ENCODE measurements at places on chromosomes 3 and 15.

DNA sequence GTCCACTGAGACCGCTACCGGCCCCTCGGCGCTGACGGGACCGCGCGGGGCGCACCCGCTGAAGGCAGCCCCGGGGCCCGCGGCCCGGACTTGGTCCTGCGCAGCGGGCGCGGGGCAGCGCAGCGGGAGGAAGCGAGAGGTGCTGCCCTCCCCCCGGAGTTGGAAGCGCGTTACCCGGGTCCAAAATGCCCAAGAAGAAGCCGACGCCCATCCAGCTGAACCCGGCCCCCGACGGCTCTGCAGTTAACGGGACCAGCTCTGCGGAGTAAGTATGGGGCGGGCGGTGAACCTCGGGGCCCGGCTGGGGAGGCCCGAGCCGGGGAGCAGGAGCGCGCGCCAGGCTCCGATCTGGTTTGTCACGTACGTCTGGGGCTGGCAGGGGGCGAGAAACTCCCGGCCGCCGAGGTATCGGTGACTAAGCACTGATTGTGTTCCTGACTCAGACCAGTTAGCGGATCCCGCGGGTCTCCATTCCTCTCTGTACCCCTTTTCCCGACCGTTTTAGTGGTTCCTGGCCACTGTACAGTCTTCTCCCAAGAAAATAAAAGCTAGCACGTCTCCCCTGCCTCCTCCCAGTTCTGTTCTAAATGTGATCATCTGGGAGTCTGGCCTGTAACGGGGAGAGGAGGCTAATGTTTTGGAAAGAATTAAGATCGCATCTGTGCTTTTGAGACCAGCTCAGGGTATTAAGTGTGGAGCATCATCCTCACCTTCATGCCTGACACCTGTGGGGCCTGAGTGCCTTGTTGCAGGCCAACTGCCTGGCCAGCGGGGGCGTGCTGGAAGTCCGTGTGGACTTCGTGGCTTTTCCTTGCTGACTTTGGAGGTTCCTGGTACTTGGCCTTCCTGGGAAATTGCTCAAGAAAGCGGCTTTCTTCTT is 691 bp downstream of the MAP2K1 start:
- DNase-seq, result peak; percentile 60
- H3K27me3 ChIP-seq, result no peaks in the 10 kb centered on the region
- no peaks in the 10 kb centered on the region for H3K36me3 ChIP-seq

DNA sequence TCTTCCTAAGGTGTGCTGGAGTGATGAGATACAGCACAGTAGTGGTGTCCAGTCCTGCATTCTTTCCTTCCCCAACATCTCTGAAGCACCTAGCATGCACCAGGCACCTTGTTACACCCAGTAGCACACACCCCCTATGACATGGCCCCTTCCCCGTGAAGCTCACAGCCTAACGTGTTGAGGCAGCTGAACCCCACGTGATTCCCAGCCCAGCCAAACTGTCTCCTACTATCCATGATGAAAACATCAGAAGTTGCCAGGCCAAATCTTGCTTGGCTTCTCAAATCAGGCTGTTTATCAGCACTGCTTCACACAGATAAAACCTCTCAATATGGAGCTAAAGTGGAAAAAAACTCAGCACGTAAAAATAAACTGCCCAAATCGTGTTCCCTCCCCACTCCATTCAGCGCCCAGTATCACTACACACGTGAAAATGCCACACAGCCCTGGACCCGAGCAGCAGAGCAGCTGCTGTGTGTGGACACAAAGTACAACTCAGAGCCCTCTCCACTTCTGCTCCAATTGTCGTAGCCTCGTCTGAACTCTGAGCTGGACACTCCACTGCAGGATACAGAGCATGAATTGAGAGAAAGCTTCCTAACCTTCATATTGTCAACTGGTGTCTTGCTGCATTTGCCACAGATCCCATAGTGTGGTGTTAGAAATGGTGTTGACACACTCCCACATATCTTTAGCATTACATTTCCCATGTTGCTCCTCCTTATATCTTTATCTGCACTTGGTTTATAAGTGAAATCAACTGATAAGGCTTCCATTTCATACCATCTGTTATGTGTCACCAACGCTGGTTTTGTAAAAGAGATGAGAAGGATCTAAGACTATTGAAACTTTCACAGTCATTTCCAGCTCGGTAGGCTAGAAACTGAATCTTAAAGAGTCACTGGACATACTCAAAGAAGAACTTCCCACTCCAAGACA is 279.8 kb downstream of the RORA start:
- DNase-seq, result no peak
- no peaks in the 10 kb centered on the region for H3K27me3 ChIP-seq
- H3K27ac ChIP-seq, result no peak overlapping the region
- peaks cover 6% of the 10 kb centered on the region for H3K4me1 ChIP-seq
- no peaks in the 10 kb centered on the region for H3K36me3 ChIP-seq

GRCh38 chr3:32336113-32336498 is 55.5 kb upstream of the CMTM7 start:
- H3K27me3 ChIP-seq, result no peaks in the 10 kb centered on the region
- no peak overlapping the region for H3K4me3 ChIP-seq
- no peaks in the 10 kb centered on the region for H3K36me3 ChIP-seq

- no peak overlapping the region for H3K4me3 ChIP-seq
- DNase-seq, result no peak
- H3K36me3 ChIP-seq, result no peaks in the 10 kb centered on the region
- no peaks in the 10 kb centered on the region for H3K4me1 ChIP-seq
Measured at GRCh38 chr3:152474585-152474984, 205.9 kb downstream of the MBNL1 start.

- H3K27ac ChIP-seq, result no peak overlapping the region
- H3K4me3 ChIP-seq, result no peak overlapping the region
- no peaks in the 10 kb centered on the region for H3K27me3 ChIP-seq
- DNase-seq, result no peak
Measured at GRCh38 chr3:46298871-46299607, 54.9 kb upstream of the CCR2 start.

DNA sequence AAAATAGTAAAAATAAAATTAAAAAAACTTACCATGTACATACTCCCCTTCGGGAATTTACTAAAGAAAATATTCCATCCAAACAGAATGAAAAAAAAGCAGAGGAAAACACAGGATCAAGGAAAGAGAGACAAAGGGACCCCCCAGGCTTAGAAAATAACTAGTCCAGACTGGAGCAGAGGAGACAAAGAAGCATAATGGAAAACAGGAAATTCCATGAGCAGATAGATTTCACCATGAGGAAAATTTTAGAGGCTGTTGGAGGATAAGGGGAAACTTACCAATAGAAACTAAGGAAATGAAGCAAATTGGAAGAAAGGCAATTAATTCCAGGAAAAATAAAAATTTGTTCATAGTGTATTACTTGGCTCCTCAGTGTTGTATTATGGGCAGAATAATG is 36.7 kb downstream of the SLC27A2 start:
- H3K4me1 ChIP-seq, result no peaks in the 10 kb centered on the region
- H3K36me3 ChIP-seq, result no peaks in the 10 kb centered on the region
- H3K27me3 ChIP-seq, result no peaks in the 10 kb centered on the region
- DNase-seq, result no peak
- no peak overlapping the region for H3K27ac ChIP-seq

DNA sequence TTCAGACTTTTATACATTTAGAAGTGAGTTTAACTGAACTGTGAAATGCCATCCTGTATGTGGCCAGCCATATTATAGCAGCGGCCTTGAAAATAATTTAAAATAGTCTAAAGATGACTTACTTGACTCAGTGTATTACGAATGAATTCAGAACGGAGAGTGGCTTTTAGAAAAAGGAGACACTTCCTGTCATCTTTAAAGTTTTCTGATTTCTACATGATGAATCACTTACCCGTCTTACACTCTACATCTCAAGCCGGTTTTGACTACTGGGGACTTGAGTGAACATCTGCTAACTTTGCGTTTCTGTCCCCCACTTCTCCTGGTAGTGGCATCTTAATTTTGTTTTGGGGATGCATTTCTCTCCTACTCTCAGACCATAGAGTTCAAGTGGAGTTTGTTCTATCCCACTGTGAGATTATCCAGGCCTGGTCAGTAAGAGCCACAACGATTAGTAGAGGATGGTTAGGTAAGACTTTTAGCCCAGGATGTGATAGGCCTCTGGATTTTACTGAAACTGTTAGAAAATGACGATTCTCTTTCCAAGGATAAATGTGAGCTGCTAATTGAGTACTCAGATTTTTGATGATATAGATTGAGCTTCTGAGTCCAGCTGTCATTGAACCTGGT is 175.4 kb upstream of the CADPS start:
- DNase-seq, result no peak
- H3K36me3 ChIP-seq, result no peaks in the 10 kb centered on the region
- no peaks in the 10 kb centered on the region for H3K27me3 ChIP-seq
- H3K27ac ChIP-seq, result no peak overlapping the region
- no peak overlapping the region for H3K4me3 ChIP-seq

GRCh38 chr3:42593635-42594034 is 3.0 kb downstream of the SS18L2 start:
- H3K36me3 ChIP-seq, result no peaks in the 10 kb centered on the region
- no peak for DNase-seq
- no peak overlapping the region for H3K27ac ChIP-seq
- H3K4me1 ChIP-seq, result no peaks in the 10 kb centered on the region
- no peaks in the 10 kb centered on the region for H3K27me3 ChIP-seq
- no peak overlapping the region for H3K4me3 ChIP-seq

DNA sequence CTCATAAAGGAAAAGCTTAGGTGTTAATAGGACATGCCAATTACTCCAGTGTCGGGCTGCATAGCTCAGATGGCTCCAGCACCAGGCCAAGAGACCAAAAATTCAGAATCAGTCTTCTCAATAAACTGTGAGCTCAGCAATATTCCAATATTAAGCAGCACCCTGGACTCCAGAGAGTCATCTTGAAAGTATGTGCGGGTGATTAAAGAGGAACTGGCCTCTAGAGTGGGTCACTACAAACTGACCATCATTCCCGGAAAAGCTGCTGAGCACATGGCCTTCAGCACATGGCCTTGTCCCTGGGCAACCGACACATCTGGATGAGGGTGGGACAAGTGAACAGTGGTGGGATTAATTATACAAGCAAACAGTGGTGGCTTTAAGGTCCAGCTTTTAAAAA is 59.0 kb downstream of the MAGI1 start:
- H3K36me3 ChIP-seq, result no peaks in the 10 kb centered on the region
- H3K4me3 ChIP-seq, result no peak overlapping the region
- no peaks in the 10 kb centered on the region for H3K27me3 ChIP-seq
- H3K27ac ChIP-seq, result peak overlapping the region; percentile 68
- no peak for DNase-seq
- H3K4me1 ChIP-seq, result no peaks in the 10 kb centered on the region

- no peaks in the 10 kb centered on the region for H3K36me3 ChIP-seq
- H3K4me3 ChIP-seq, result peak overlapping the region; percentile 92
- H3K27me3 ChIP-seq, result no peaks in the 10 kb centered on the region
- DNase-seq, result no peak
Measured at GRCh38 chr3:197737319-197737649, 580 bp upstream of the RUBCN start.

DNA sequence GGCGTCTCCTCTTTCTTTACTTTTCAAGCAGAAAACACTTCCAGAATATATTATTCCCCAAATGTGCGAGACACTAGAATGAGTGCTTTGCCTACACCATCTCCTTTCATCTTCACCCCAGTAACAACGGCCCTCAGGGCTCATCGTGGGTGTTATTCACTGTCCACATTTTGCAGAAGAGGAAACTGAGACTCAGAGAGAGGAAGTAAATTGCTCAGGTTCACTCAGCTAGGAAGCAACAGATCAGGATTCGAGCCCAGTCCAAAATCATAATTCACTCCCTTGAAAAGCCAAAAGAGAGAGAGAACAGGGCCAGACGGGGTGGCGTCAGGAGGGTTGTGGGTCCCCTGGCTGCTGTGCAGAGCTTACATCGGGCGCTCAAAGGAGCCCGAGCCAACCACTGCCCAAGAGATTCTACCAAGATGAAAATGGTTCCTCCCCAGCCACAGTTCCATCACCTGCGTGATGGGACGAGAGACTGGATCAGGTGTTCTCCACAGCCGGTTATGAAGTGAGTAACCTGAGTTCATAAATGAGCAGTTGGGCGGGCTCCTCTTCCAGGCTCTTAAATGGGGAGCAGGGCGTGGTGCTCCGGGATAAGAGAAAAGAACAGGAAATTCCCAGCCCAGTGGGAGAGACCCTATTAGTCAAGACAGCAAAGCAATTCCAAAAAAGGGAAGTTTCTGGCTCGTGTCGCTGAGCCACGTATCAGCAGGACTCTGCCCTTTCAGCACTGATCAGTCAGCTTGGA is 48.6 kb upstream of the FLNB start:
- H3K36me3 ChIP-seq, result no peaks in the 10 kb centered on the region
- H3K27me3 ChIP-seq, result no peaks in the 10 kb centered on the region
- no peaks in the 10 kb centered on the region for H3K4me1 ChIP-seq

GRCh38 chr3:108322352-108322751 is 26.0 kb downstream of the HHLA2 start:
- no peaks in the 10 kb centered on the region for H3K4me1 ChIP-seq
- no peaks in the 10 kb centered on the region for H3K36me3 ChIP-seq
- no peak for DNase-seq
- H3K4me3 ChIP-seq, result no peak overlapping the region
- no peak overlapping the region for H3K27ac ChIP-seq

- H3K36me3 ChIP-seq, result no peaks in the 10 kb centered on the region
- H3K4me1 ChIP-seq, result peaks cover 6% of the 10 kb centered on the region
- H3K27ac ChIP-seq, result peak overlapping the region; percentile 88
- H3K4me3 ChIP-seq, result peak overlapping the region; percentile 54
- no peak for DNase-seq
Measured at GRCh38 chr3:195259154-195259474, 11.8 kb downstream of the XXYLT1 start.

GRCh38 chr3:112349557-112349956 is 16.6 kb downstream of the CD200 start:
- H3K36me3 ChIP-seq, result no peaks in the 10 kb centered on the region
- DNase-seq, result no peak
- no peaks in the 10 kb centered on the region for H3K27me3 ChIP-seq
- no peak overlapping the region for H3K27ac ChIP-seq
- H3K4me3 ChIP-seq, result no peak overlapping the region
- H3K4me1 ChIP-seq, result no peaks in the 10 kb centered on the region

DNA sequence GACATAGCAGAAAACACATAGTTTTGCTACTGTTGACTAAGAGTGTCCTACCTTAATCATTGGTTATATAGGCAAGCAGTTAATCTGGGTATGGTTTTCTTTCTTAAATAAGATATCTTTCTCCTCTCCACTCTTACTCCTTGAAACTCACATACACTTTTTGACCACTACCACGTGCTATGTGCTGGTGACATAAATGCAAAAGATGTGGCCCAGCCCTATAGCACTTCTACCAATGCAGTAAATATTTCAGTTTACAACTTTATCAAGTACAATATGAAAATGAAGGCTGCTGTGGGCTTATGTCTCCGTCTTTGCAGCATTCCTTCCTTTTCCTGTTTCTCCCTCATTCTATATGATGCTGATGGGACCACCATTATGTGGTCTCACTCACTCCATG is 410.2 kb upstream of the CFAP20DC start:
- H3K27me3 ChIP-seq, result no peaks in the 10 kb centered on the region
- no peak overlapping the region for H3K4me3 ChIP-seq
- H3K4me1 ChIP-seq, result no peaks in the 10 kb centered on the region

DNA sequence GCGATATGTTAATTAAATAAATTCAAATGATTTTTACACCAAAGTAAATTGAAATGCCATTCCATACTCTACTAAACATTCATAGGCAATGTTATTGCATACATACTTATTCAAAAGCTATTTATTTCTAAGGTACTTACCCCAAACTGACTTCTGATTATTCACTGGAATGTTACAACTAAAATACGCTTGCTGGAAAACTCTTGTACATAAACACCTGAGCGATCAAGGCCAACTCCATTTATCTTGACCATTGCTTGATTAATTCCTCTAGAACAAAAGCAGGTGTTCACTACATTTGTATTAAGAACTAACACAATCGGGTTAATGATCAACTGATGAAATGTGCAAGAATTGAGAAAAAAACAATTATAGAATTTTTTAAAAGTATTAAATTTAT is at the start of gene SERPINI2:
Gene SERPINI2 (minus strand): TSS at position 180 of the 400 bp plus-strand sequence. CDS start 2,208 bp downstream, outside the sequence.
- no peak within 1 kb of the TSS for H3K27ac ChIP-seq
- no peak within 1 kb of the TSS for H3K4me3 ChIP-seq
- H3K36me3 ChIP-seq, result no peaks in the 10 kb centered on the region

Measured in breast epithelium (tissue), 4 donors.